ENCODE measurements at places on chromosomes 13 and 19. TPM values are rescaled to one million over a fixed set of nuclear protein-coding genes. Genes with fewer than 3 reads are reported as not detected.

DNA sequence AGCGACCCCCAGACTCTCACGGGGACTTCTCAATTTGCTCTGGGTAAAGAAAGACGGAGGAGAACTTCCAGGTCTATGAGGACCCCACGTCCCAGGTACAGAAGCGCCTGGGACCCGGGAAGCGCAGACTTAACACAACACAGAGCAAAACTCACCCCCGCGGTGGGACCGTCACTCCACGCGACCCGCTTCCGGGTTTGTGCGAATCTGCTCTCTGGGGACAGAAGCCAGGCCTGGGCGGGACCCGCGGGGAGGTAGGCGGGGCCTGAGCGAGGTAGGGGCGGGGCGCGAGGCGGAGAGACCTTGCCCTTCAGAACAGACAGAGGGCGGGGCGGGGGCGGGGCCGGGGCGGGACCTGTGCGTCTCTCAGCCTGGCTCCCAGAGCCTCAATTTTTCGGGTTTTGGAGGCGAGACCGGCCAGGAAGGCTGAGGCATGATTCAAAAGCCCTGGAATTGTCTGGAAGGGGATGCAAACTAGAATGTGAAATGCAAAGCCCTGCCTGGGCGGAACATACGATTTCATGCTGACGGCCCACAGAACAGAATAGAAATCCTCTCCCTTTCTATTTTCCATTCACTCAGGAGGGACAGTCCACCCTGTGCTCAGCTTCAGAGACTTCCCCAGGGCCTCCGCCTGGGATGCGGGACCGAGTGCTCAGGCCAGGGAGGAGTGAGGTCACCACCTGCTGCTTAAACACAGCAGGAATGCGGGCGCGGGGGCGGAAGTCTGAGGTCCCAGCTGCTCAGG, 19.3 kb upstream of the ZNF888 start:
- H3K36me3 ChIP-seq = no peaks in the 10 kb centered on the region
- peak overlapping the region; percentile 87 for H3K4me3 ChIP-seq
- H3K4me1 ChIP-seq = no peaks in the 10 kb centered on the region
- no peaks in the 10 kb centered on the region for H3K27me3 ChIP-seq
- H3K27ac ChIP-seq = peak overlapping the region; percentile 65
- peak; percentile 85 for DNase-seq

DNA sequence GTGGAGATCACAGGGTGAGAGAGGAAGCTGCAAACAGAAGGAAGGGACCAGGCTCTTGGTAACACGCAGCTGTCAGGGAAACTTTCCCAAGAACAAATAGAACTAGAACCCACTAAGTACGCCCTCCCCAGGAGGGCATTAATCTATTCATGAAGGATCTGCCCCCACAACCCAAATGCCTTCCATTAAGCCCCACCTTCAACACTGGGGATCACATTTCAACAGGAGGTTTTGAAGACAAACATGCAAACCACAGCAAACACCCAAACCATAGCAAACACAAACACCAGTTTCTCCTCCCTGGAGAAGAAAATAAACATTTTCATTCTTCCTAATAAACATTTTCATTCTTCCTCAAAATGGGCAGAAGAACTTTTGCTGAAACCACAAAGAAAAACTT, 329.6 kb downstream of the EFNB2 start:
- no peak for DNase-seq
- no peaks in the 10 kb centered on the region for H3K27me3 ChIP-seq
- H3K4me3 ChIP-seq = no peak overlapping the region
- H3K4me1 ChIP-seq = no peaks in the 10 kb centered on the region
- H3K27ac ChIP-seq = no peak overlapping the region

DNA sequence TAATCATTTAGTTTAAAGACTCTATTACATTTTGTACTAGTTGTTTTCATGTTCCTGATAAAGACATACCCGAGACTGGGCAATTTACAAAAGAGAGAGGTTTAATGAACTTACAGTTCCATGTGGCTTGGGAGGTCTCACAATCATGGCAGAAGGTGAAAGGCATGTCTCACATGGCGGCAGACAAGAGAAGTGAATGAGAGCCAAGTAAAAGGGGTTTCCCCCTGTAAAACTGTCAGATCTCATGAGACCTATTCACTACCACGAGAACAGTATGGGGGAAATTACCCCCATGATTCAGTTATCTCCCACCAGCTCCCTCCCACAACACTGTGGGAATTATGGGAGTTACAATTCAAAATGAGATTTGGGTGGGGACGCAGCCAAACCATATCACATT, 129.2 kb downstream of the PAN3 start:
- peaks cover 6% of the 10 kb centered on the region for H3K36me3 ChIP-seq
- no peak overlapping the region for H3K27ac ChIP-seq

The ZNF563 gene
- total RNA-seq = 1.1 TPM

All from endothelial cell of umbilical vein (primary cell).